HL-60 (cell line): ENCODE measurements at places on chromosomes 2 and 18.

GRCh38 chr18:3350566-3351527 is 88.9 kb downstream of the MYL12B start:
- DNase-seq, result no peak

- DNase-seq, result no peak
These were observed 794 bp downstream of the GKN2 start for GRCh38 chr2:68951899-68952298.

DNA sequence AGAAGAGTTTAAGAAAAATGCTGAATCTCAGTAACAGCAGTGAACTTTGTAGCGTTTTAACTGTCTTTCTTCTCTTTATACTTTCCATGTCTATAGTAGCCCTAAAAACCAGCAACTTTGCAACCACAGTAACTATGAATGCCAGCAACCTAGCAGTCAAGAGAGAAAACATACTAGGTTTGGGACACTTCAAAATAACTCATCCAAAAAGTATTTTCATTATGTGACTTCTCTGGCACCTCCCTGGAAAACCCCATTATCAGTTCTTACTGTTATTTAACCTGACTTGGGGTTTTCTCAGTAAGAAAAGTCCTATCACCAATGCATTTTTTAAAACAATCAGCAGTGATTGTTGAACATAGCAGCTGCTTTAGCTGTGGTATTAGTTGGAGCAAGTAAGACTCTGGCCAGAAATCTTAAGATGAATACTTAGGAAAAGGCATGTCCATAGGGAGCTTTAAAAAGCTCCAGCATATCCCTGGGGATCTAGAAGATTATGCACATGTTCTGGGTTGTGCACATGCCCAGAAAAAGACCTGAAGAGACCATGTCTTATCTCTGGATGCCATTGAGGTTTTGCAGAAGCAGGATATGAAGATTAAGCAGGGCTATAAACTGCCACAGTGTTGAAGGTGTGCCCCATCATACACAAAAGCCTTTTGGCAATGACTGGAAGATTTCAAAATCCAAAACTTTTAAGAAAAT is 411.3 kb downstream of the CMPK2 start:
- DNase-seq, result no peak

GRCh38 chr2:142484111-142484510 is 353.3 kb upstream of the LRP1B start:
- no peak for DNase-seq

DNA sequence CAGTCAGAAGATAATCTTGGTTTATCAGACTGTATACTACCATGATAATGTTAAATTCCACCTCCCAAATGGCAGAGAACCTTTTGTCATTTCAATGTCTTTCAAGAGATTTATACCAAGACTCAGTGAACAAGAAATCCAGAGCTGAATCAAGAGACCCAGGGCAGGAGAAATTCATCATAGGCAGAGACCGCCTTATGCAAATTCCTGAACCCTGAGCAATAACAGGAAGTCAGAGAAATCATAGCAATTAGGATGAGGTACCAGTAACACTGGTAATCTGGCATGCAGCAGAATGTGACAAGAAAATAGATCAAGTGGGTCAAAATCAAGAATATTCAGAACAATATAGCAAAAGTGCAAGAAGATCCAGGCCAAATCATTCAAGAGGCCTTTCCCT is 412.4 kb upstream of the LRATD1 start:
- no peak for DNase-seq

- no peak for DNase-seq
These were observed 112.2 kb downstream of the VAPA start for GRCh38 chr18:10025711-10026670.

GRCh38 chr2:40452786-40453185 is 896 bp upstream of the SLC8A1 start:
- no peak for DNase-seq

DNA sequence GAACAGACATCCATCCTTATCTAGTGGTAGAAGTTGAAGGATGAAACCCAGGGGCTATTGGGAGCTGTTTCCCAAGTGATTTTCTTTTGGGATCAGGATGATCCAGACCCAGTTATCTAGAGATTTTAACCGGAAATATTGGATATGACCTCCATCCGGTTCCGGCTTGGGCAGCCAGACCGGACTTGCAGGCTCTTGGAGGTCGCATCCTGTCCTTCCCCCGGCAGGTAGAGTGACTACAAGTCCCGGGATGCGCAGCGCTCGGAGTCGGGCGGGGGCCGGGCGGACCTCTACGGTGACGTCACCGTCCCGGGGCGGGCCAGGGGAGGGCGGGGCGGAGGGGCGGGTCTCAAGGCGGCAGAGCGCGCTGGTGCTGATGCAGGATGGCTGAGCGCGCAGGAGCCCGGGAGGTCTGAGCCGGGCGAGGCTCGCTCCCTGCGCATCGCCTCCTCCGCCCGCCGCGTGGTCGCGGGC is at the start of gene KIF5C:
Gene KIF5C, plus strand, starts transcription at position 360 of the 474 bp plus-strand sequence. CDS start 391 bp downstream, outside the sequence.
- peak; percentile 24 for DNase-seq

DNA sequence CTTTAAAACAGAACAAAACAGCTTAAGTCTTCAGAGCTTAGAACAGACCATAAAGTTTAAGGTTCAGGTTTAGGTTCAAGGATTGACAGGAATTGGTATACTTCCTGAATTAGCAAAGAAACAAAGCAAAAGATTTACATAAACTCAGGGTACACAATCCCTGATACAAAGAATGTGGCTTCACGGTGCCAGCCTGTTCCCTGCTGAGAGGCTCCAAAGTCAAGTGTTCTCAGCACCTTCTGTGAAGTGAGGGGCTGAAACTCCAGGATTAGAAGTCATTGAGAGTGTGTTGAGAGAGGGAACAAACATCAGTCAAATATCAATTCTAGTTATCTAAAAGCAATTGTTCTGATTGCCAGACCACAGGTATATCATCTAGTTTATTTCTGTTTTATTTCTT is 35.7 kb downstream of the DYNAP start:
- DNase-seq, result no peak

DNA sequence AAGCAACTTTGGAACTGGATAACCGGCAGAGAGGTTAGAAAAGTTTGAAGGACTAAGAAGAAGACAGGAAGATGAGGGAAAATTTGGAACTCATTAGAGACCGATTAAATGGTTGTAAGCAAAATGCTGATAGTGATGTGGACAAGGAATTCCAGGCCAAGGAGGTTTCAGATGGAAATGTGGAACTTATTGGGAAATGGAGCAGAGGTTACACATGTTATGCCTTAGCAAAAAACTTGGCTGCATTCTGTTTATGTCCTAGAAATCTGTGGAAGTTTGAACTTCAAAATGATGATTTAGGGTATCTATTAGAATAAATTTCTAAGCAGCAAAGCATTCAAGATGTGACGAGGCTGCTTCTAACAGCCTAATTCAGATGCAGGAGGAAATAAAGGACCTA is 675.1 kb upstream of the SYT4 start:
- DNase-seq, result no peak

- no peak for DNase-seq
These were observed 37.1 kb downstream of the TEX51 start for GRCh38 chr2:126935774-126936173.

DNA sequence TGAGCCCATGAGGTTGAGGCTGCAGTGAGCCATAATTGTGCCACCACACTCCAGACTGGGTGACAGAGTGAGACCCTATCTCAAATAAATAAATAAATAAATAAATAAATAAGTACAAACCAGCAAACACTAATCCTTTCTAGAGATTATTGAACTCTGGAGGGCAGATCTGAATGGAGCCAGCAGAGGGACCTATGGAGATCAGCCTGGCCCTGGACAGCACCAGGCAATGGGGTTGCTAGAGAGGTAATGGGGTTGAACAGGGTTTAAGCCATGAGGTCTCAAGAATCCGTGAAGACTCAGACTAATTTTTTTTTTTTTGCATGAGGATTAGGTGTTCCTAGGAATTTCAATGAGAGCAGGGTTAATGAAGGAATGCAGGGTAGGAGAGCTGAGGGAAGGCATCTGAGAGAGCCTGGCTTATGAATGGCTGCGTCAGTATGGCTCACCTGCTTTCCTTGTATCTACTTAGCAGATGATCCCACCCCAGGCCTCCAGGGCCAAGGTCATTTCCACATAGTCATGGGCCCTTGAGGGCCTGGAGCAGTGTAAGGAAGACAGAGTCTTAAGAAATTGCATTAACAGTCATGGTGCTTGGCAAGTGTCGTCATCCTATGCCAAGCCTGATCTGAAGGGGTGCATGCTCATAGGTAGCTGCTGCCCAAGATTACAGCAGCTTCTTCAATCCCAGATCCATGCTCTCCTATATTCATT is 34.6 kb upstream of the IL37 start:
- DNase-seq, result no peak

DNA sequence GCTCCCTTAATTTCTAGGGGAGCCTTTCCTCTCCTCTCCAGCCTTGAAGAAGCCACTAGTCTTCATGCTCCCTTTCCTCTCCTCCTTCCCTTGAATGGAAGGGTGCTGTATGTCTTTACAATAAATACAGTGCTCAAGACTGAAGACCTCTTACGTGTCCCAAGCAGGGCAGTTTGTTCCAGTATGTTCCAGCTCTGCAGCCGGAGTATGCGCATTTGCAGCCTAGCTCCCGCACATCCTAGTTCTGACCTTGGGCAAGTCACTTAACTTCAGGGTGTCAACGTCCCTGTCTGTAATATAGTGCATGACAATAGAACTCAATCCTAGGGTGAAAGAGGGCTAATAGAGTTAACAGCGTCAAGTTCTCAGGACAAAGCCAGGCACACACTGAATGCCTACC is 208.0 kb downstream of the HAUS1 start:
- DNase-seq, result no peak

DNA sequence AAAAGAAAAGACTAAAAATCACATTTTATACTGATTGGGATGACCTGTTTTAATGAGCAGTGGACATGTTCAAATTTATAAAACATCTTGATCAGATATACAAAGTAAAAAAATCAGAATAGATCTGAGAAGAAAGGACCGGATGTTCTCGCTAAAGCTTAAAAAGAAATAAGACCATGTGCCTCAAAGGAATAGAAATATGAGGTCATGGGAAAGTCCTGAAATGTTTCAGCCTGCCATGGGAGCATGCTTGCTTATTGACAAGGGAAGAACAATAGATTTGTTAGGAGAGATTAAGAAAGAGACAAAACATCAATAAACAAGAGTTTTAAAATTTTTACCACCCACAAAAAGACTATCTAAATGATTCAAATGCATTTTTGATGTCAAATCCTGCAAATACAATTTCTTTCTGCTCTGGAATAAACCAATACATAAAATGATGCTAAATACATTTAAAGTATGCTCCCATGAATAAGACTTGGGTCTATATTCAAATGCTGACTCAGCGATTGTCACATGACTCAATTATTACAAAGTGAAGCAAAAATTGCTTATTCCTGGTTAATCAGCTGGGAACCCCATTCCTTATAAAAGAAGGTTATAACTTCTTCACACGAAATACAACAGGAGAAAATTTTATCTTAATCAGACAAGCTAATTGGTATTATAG is 633.9 kb upstream of the PKDCC start:
- DNase-seq, result no peak

GRCh38 chr18:32040936-32041335 is 22.3 kb downstream of the RNF125 start:
- DNase-seq, result peak; percentile 77
